HepG2 (cell line): ENCODE measurements at places on chromosomes 7 and 10. TPM values are rescaled to one million over a fixed set of nuclear protein-coding genes. Genes with fewer than 3 reads are reported as not detected.

ITGA8 gene
- total RNA-seq = not detected in 2 replicates

ANXA8L1 gene
- not detected in 2 replicates for total RNA-seq

NODAL gene
- 0.24 TPM in 1 of 2 replicates, not detected in the other for total RNA-seq

SLC18A2 gene
- total RNA-seq = not detected in 2 replicates

CYTH3 gene
- total RNA-seq = 2.8 and 3.8 TPM in 2 replicates

OR2A5 gene
- total RNA-seq = not detected in 2 replicates

TSPAN15 gene
- total RNA-seq = 0.27 and 0.34 TPM in 2 replicates

AOC1 gene
- total RNA-seq = not detected in 2 replicates

SLC26A3 gene
- 0.08 and 0.11 TPM in 2 replicates for total RNA-seq

SFRP4 gene
- 1.2 and 1.8 TPM in 2 replicates for total RNA-seq

SYT15 gene
- 0.24 and 0.38 TPM in 2 replicates for total RNA-seq

INA gene
- 0.04 TPM in 1 of 2 replicates, not detected in the other for total RNA-seq
